ENCODE measurements at places on chromosomes 5 and 9. TPM values are rescaled to one million over a fixed set of nuclear protein-coding genes. Genes with fewer than 3 reads are reported as not detected.

The CHSY3 gene
- total RNA-seq = 2.9 TPM

The HMCN2 gene
- total RNA-seq = not detected

The ZNF354C gene
- total RNA-seq = 10.5 TPM

The SEMA5A gene
- total RNA-seq = 57.0 TPM

The RLN2 gene
- not detected for total RNA-seq

The GNA14 gene
- total RNA-seq = 6.1 TPM

The EIF4EBP3 gene
- total RNA-seq = 0.74 TPM

The FOXI1 gene
- not detected for total RNA-seq

The RUFY1 gene
- total RNA-seq = 143 TPM
